ENCODE measurements at places on chromosomes 13 and 19.

GRCh38 chr13:24275041-24275440, 34.3 kb upstream of the C1QTNF9 start:
- no peak for DNase-seq

- peak; percentile 87 for DNase-seq
Measured at GRCh38 chr19:41945135-41945766, 13.9 kb downstream of the RABAC1 start.

- DNase-seq, result peak; percentile 58
Measured at GRCh38 chr13:100610391-100611347, 22.1 kb upstream of the GGACT start.

- no peak for DNase-seq
Measured at GRCh38 chr19:8635422-8635821, 5.0 kb downstream of the NFILZ start.

DNA sequence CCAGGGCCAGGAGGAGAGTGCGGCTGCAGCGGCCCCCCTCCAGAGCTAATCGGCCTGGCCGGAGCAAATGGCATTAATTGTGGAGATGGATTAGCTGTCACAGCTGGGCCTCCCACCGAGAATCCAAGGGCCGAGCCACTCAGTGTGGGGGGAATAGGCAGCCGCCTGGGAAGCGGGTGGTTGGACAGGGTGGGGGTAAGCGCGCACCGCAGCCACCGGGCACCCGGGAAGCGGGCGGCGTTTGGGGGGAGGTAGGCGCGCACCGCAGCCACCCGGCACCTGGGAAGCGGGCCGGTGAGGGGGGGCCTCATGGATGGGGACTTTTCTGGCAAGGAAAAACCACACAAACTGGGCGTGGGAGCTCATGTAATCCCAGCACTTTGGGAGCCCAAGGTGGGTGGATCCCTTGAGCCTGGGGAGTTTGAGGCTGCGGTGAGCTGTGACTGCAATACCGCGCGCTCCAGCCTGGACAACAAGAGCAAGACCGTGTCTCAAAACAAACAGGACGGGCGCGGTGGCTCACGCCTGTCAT, 9.7 kb downstream of the R3HDM4 start:
- no peak for DNase-seq

DNA sequence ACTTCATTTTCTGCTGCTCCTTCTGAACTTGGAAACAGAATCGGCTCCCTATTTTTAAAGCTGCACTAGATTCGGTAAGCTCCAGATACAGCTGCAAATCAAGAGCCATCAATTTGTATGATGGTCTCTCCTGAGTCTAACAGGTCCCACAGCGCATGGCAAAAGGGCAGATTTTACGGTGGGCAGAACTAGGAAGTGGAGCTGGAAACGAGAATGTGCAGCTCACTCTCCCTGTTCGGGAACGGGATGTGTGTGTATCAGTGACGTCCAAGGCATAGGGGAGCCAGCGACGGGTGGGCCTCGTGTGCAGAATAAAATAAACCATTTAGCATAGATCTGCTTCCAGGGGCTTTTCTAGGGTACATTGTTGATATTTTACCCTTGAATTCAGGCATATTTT, 74.2 kb downstream of the COL4A1 start:
- no peak for DNase-seq

- DNase-seq, result no peak
Measured at GRCh38 chr13:83883061-83883523, 818 bp upstream of the SLITRK1 start.

- DNase-seq, result no peak
Measured at GRCh38 chr19:31545777-31546176, 196.5 kb upstream of the TSHZ3 start.

GRCh38 chr19:40717880-40718773, 1.2 kb downstream of the ITPKC start:
- DNase-seq, result no peak

DNA sequence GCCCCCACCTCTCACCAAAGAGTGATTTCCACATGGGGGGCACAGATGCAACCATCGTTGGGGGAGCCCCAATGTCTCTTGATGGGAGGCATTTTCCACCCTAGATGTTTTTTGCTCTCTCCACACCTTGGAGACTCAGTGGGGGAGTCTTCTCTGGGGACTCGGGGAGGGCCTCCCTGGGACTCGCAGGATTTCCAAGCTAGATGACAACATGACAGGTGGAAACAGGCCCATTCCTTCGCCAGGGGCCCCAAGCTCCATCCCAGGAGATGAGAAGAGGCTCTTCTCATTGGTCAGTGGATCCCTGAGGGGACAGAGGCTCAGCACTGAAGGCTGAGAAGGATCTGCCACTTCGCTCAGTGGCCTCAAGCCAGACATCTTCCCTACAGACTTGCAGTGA, 12.7 kb upstream of the KIR2DL4 start:
- DNase-seq, result no peak

DNA sequence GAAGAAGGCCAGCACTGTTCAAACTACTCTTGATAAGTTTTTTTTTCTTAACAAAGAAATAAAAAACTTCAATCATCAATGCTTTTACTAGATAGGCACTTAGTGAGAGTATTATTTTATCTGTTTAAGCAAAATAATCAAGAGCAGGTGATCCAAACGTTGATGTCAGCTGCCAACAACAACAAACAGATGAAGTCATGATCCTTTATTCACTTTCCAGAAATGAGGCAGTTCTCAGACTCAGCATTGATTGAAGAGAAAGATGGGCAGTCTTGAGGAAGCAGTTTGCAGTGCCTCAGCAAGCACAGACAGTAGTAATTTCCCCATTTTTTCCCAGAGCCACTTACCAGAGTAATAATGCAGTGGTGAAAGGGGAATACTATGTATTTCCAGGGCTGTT, 38.4 kb upstream of the CSNK1A1L start:
- DNase-seq, result no peak
